ENCODE measurements at places on chromosomes 7 and 10. TPM values are rescaled to one million over a fixed set of nuclear protein-coding genes. Genes with fewer than 3 reads are reported as not detected.
A peak's percentile ranks its signal among the peaks of the same experiment; 100 is the strongest.

DNA sequence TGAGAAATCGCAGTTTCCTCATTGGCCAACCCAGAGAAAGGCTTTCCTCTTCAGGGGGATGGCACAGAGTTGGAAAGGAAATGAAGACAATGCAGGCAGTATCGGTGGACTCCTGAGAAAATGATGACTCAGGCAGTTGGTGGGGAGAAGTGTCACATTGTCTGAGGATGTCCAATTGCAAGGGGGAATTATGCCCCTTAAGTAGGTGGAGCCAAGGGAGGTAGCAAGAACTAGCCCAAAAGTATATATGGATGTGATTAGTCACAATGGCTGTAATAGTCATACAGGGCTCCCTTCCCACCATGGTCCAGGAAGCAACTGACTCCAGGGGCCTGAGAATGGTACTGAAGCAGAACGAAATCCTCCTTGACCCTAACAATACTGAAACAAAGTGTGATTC lies 58.3 kb upstream of the EGFR start:
- no peak overlapping the region for H3K4me3 ChIP-seq
- DNase-seq = no peak
- no peak overlapping the region for H3K27ac ChIP-seq
- H3K27me3 ChIP-seq = peaks cover 39% of the 10 kb centered on the region
- H3K4me1 ChIP-seq = no peaks in the 10 kb centered on the region

GRCh38 chr7:139994356-139994755 lies 68.4 kb downstream of the PARP12 start:
- DNase-seq = no peak
- peaks cover 9% of the 10 kb centered on the region for H3K4me1 ChIP-seq
- H3K4me3 ChIP-seq = no peak overlapping the region
- no peak overlapping the region for H3K27ac ChIP-seq
- H3K36me3 ChIP-seq = peaks cover 2% of the 10 kb centered on the region

DNA sequence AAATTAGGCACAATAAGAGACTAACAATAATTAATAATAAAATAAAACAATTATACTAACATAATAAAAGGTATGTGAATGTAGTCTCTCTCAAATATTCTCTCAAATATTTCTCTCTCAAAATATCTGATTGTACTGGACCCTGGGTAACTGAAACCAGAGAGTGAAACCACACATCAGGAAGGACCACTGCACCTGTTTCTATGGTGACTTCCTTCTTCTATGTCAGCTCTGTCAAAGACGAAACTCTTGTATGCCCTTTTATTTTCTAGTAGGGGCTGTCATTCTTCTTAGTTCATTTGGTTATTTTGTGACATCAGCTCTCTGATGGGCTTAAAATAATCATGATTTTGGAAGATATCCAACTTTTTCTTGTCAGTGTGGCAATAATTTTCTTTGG lies 428.0 kb upstream of the TPK1 start:
- H3K27ac ChIP-seq = no peak overlapping the region
- no peaks in the 10 kb centered on the region for H3K27me3 ChIP-seq
- H3K4me3 ChIP-seq = no peak overlapping the region

GRCh38 chr7:157391036-157391710 lies 54.4 kb downstream of the DNAJB6 start:
- peak overlapping the region; percentile 93 for H3K27ac ChIP-seq
- peak overlapping the region; percentile 89 for H3K4me3 ChIP-seq
- H3K4me1 ChIP-seq = peaks cover 34% of the 10 kb centered on the region
- DNase-seq = no peak
- no peaks in the 10 kb centered on the region for H3K36me3 ChIP-seq
- no peaks in the 10 kb centered on the region for H3K27me3 ChIP-seq

GRCh38 chr7:7919449-7919945 lies 49.1 kb upstream of the GLCCI1 start:
- H3K27me3 ChIP-seq = no peaks in the 10 kb centered on the region
- DNase-seq = no peak
- no peak overlapping the region for H3K4me3 ChIP-seq
- peaks cover 8% of the 10 kb centered on the region for H3K36me3 ChIP-seq
- peaks cover 27% of the 10 kb centered on the region for H3K4me1 ChIP-seq

DNA sequence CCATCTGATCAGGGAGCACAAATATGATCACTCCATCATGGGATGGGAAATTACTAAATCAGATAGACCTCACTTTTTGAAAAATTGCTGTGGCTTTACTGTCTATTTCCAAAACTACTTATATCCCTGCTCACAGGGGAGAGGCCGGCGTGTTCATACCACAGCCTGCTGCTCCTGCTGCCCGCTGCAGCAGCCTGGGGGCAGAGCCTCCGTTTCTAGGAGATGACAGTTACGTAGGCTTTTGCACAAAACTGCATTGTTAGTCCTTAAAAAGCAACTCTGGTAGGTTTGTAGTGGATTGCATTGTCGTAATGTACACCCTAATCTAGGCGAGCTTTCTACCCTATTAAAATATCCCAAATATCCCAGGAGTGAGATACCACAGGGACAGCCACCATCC lies 203.7 kb downstream of the EBF3 start:
- peaks cover 5% of the 10 kb centered on the region for H3K36me3 ChIP-seq
- no peaks in the 10 kb centered on the region for H3K4me1 ChIP-seq
- no peaks in the 10 kb centered on the region for H3K27me3 ChIP-seq
- no peak for DNase-seq

DNA sequence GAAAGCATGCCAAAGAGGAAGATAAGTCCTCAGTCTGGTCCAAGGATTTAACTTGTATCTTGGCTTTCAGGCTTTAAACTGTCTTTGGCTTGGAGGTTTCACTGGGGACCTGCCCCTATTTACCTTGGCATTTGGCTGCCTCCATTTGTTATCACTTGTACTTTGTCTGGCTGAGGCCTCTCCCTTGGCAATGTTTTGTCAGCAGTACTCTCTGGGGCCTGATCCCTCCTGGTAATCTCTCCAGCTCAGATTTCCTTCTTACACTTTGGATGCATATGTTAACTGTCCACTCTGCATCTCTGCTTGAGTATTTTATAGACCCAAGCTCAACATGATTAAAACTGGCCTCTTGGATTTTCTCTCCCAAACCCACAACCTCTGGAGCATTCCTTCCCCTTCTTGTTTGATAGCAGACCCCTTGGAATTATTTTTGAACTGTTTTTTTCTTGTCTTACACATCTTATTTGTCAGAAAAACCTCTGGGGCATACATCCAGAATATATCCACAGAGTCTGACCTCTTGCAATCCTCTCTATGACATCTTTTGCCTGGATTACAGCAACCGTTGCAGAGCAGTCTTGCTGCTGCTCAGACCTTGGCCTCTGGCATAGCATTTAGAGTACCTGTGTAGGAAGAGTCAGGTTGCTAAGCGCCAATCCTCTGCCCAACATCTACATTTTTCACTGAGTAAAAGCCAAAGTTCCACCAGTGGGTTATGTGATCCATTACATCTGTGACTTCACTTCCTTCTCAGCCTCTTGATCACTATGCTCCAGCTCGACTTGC lies 35.2 kb downstream of the ZNF487 start:
- H3K36me3 ChIP-seq = peaks cover 5% of the 10 kb centered on the region
- peaks cover 2% of the 10 kb centered on the region for H3K4me1 ChIP-seq
- H3K27me3 ChIP-seq = no peaks in the 10 kb centered on the region
- H3K27ac ChIP-seq = no peak overlapping the region

DNA sequence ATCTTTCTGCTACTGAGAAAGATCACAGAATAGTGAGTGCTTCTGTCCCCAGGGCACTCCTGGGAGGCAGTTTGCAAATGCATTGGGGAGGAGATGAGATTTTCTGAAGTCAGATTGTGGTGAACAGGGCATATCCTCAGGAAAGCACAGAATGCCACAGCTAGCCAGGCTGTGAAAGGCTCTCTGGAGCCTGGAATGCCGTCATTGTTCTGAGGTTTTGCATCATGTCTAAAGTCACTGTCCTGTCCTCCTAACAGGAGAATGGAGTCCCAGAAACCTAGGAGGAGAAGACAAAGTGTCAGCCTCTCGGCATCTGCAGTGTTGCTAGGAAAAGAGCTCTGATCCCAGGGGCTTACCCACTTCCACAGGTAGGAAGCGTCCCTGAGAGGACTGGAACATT lies 69.2 kb upstream of the IGFBP3 start:
- no peaks in the 10 kb centered on the region for H3K4me1 ChIP-seq
- no peak overlapping the region for H3K27ac ChIP-seq
- H3K4me3 ChIP-seq = no peak overlapping the region
- no peaks in the 10 kb centered on the region for H3K27me3 ChIP-seq
- DNase-seq = no peak
- no peaks in the 10 kb centered on the region for H3K36me3 ChIP-seq

DNA sequence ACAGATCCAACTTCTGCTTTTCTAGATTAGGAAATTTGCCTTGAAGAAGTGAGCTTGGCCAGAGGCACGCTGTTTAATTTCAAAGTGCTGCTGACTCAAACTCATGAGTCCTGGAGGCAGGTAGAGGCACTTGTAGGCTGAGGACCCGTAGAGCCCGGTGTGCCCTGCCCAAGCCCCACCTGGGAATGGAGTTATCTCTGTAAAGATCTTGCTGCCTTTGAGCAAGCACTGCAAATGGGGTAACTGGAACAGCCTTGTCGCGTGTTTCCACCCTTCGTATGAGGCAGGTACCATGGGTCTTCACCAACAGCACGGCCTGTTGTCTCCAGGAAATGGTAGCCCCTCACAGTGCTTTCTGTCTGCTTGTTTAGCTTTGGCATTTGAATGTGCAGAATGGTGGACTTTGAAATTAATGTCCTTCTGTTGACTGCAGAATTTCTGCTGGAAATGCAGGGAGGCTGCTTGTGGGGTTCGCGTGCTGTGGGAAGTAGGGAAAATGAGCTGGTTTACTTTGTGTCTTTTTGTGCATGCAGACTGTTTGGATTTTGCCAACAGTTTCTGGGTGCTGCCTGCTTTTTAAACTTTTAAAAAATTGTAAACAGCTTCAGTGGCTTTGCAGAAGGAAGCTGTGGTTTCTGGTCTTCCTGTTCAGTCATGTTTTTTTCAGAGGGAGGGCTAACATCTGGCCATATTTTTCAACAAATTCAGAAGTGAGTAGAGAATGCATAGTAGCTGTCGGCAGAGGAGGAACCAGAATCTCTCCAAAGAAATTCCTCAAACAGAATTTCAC lies 27.2 kb downstream of the CCM2 start:
- peaks cover 3% of the 10 kb centered on the region for H3K36me3 ChIP-seq
- peak overlapping the region; percentile 94 for H3K4me3 ChIP-seq
- peak overlapping the region; percentile 95 for H3K27ac ChIP-seq
- peaks cover 43% of the 10 kb centered on the region for H3K4me1 ChIP-seq
- H3K27me3 ChIP-seq = no peaks in the 10 kb centered on the region
- DNase-seq = no peak

GRCh38 chr10:129335942-129336341 lies 131.1 kb upstream of the MGMT start:
- no peaks in the 10 kb centered on the region for H3K4me1 ChIP-seq
- H3K4me3 ChIP-seq = no peak overlapping the region
- peaks cover 36% of the 10 kb centered on the region for H3K27me3 ChIP-seq

DNA sequence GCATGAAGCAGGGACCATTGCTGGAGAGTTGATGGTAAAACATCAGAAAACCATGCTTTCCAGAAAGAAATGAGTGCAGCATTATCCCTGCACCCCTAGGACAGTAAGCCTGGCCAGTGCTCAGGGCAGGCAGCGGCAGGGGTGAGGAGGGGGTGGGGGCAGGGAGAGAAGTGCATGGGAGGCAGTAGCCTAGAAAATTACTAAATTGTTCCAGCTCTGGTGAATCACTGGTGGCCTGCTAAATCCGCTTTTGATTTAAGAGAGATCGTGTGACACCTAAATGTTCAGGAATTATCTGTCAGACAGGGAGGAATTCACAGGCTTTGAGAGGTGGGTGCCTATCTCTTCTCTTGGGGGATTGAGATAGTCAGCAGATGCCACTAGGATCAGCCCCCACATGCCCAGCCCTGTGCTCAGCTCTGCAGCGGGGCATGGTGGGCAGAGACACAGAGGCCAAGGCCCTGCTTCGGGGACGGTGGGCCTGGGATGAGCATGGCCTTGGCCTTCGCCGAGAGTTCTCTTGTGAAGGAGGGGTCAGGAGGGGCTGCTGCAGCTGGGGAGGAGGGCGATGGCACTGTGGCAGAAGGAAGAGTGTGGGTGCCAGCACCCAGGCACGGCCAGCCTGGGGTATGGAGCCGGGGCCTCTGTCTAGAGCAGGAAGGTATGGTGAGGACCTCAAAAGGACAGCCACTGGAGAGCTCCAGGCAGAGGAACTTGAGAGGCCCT lies 5.0 kb upstream of the AQP1 start:
- DNase-seq = no peak
- H3K4me3 ChIP-seq = no peak overlapping the region
- peaks cover 3% of the 10 kb centered on the region for H3K4me1 ChIP-seq

DNA sequence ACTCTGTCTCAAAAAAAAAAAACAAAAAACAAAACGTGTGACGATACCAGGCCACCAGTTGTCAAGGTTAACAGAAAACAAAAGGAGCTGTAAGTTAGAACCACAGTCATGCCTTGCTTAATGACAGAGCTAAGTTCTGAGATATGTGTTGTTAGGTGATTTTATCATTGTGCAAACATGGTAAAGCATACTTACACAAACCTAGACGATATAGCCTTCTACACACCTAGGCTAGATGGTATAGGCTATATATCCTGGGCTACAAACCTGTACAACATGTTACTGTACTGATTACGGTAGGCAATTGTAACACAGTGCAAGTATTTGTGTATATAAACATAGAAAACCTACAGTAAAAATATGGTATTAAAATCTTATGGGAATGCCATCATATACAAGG lies 564.2 kb downstream of the HTR7 start:
- H3K4me1 ChIP-seq = no peaks in the 10 kb centered on the region
- H3K4me3 ChIP-seq = no peak overlapping the region
- no peak for DNase-seq
- no peaks in the 10 kb centered on the region for H3K36me3 ChIP-seq
- H3K27ac ChIP-seq = no peak overlapping the region

DNA sequence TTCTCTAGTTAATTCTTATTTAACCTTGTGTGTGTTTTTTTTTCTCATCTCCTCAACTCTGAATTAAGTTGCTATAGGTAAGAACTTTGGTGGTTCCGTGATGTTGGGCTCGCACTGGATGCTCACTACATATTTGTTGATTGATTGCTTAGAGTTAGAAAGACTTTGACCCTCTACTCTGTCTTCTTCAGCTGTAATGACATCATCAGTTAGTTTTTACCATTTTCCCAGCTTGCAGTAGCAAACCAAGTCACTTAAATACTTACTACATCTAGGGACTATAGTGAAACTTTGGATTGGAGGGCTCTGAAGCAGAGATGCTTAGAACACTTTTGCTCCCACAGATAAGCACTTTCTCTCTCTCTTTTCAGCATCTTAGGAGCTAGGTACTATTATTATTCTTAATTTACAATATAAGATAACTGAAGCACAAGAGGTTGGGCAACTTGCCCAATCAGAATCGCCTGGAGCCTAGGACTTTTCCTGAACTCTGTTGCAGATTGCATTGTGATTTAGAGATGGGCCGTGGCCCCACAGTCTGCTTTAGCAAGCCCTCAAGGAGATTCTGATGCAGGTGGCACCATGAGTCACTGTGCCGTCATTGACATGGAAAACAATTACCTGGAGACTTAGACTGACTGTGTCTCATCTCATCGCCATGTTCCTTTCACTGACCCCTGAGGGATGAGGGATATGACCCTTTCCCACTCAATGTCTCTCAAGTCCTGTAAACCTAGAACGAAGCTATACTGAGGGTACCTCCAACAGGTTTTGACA lies 471.9 kb upstream of the PODXL start:
- H3K36me3 ChIP-seq = no peaks in the 10 kb centered on the region
- no peak for DNase-seq
- H3K27me3 ChIP-seq = no peaks in the 10 kb centered on the region
- H3K4me3 ChIP-seq = no peak overlapping the region

Gene TCAF1
- total RNA-seq = 10.9 TPM

Gene TRRAP
- 70.1 TPM for total RNA-seq

Gene MYL10
- not detected for total RNA-seq

Gene NUTM2A
- 1.0 TPM for total RNA-seq
